Activated T-helper 1 cell treated with anti-CD3 and anti-CD28 coated beads, Interleukin-2, amount 50 U/mL, for 16 hours (primary cell): ENCODE measurements at places on chromosomes 12 and 14.
A peak's percentile ranks its signal among the peaks of the same experiment; 100 is the strongest.

- DNase-seq: no peak
These were observed 70.7 kb downstream of the RASSF8 start for GRCh38 chr12:26028953-26029735.

DNA sequence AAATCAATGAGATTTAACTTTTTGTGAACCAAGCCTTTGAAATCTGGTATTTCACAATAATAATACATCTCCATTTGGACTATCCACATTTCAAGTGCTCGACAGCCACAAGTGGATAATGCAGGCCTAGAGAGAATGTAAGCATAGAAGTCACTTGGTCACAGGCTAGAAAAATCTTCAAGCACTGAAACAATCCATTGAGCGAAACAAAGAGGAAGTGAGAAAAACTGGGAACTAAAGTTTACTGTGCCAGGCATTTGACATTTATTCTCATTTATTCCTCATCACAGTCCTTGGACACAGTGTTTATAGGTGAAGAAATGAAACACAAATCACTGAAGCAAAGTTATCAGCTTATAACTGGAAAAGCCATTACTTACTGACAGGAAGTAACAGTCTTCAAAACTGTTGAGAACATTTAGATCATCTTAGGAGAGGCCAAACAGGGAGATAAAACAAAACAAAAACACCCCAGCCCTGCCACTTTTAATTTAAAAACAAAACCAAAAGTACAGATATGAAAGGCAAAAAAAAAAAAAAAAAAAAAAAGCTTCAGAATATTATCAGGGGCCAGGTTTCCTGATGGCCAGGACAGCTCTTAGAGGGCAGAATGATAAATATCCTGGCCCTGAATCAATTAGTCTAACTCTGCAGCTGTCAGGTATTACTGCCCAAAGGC is 29.2 kb downstream of the GNS start:
- DNase-seq: no peak

DNA sequence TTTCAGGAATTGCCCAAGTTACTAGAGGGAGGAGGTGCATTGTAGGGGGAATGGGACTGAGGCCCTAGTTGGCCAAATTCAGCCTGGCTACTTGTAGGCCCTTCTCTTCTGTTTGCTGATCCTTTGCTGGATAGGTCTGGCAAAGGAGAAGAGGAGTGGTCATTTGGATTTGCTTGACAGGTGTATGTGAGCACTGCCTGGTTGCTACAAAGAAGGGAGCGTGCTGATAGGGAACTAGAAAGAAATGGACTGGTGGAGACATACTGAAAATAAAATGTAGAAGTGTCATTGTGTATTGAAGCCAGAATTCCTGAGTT is 3.6 kb downstream of the PSMA6 start:
- DNase-seq: no peak

- DNase-seq: peak; percentile 74
These were observed 12.9 kb upstream of the NEMF start for GRCh38 chr14:49865431-49865859.

- DNase-seq: peak; percentile 52
These were observed at the start of gene POLE2 for GRCh38 chr14:49687942-49688700. Gene POLE2 (minus strand): TSS chr14:49688214. CDS start chr14:49688203, 11 bp downstream.

GRCh38 chr12:80317307-80317706 is 126.7 kb upstream of the PTPRQ start:
- DNase-seq: no peak

- no peak for DNase-seq
These were observed 9.5 kb upstream of the CISTR start for GRCh38 chr12:53761306-53761705.

DNA sequence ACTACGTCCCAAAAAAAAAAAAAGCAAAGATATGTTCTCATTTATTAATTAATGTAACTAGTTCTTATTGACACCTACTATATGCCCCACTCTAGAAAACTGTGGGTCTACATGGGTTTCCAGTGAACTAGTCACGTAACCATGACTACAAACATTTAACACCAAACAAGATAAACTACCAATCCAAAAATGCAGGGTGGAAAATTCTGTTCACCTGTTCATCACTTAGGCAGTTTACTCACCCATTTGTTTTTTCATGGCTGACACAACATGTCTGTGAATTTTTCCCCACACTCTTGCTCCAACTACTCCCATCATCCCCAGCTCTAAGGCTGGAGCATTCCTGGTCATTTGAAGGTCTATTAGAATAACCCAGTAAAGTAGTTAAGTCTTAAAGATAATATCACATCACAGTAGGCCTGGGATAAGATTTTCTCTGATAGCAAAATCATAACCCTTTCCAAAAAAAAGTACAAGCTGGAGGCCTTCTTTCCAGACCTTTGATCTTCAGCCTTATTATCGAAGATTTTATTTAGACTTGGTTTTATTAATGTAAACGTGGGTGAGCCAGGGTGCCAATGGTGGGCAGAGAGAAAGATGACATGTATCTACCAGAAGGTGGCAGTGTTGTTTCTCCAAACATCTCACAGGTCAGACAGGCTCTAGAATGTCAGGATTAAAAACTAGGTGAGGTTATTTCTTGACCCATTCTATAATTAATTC is 61.6 kb upstream of the DAAM1 start:
- no peak for DNase-seq

DNA sequence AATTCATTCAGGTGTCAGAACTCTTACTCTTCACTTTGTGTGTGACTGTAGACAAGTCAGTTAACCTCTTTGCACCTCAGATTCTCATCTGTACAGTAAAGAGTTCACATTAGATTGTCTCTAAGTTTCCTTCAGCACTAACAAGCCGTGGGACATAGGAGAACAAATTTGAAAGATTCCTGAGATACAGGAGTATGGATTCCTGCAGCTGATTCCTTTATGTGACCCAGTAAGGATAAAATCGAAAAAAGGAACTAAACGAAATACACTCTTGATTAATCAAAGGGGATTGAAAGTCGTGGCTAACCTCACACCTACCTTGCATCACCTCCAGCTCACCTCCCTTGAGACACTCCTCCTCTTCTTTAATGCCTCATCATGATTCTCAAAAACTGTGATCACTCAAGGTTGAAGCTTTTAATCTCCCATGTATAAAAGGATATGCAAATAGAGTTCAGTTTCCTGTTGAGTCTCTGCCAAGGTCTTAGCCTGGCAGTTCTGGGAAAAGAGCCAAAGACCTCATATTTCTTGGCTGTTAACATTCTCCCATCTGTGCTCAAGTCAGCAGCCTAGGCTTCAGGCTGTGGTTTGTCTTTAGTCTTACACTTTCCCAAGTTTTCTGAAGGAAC is 156.6 kb downstream of the DAD1 start:
- DNase-seq: no peak

DNA sequence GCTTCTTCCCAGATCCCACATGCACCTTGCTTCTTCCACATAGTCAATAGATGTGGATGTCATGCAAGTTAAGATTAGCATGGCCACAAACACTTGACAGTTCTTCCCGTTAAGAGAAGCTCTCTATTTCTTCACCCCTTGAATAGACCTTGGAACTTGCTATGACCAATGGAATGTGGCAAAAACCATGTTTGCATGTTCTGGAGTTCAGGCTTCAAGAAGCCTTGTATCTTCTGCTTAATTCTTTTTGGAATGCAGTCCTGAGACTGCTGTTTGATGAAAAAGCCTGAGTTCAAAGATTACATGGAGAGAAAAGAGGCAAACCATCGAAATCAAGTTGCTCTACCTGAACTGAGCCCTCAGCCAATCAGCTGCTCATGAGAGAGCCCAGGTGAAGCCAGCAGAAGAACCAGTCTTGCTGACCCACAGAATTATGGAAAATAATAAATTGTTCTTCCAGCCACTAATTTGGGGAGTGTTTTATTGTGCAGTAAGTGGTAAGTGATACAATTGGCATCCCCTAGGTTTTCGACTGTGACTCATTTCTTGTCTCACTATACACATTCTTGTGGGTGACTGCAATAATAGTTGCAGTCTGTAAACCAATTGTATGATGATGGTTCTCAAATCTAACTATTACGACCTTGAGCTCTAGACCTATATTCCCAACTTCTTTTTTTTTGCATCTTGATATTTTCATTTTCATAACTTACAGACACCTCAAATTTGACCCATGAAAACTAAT is 12.6 kb downstream of the RASSF9 start:
- no peak for DNase-seq

GRCh38 chr14:67270145-67270753 is 29.0 kb downstream of the PALS1 start:
- no peak for DNase-seq

- DNase-seq: no peak
These were observed 397.7 kb upstream of the PRICKLE1 start for GRCh38 chr12:42987216-42987650.

DNA sequence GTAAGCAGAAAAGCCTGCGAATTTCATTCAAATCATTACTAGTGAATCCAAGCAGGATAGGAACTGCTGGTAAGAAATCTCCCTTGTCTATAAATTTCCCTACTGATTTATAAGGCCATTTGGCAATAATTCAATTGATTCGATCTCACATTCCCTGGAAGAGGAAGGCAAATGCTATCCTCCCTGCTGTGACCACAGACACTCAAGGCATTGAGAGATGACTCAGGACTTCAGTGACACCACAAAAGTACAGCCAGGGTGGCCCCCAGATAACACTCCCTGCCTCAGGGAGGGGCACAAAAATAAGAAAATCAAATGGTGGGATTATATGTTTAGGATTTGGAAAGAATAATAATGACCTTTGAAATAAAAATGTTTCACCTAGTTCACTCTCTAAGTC is 162.7 kb downstream of the GRIP1 start:
- DNase-seq: no peak

DNA sequence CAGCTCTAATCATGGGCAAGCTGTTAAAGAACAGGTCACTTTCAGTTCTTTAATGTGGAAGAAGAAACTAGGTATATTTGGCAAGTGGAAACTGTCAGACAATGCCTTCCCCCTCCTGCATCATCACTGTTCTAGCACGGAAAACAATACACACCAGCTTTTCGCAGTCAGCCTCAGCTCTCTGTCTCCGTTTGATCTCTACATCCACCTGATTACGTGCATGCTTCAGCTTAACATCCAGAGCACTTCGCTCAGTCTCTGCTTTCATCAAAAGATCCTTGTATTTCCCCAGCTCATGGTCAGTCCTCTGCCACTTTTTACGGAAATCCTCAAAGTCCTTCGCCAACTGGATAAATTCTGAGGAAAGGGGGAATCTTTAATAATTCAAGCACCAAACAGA is 19.0 kb downstream of the RACGAP1 start:
- DNase-seq: no peak

DNA sequence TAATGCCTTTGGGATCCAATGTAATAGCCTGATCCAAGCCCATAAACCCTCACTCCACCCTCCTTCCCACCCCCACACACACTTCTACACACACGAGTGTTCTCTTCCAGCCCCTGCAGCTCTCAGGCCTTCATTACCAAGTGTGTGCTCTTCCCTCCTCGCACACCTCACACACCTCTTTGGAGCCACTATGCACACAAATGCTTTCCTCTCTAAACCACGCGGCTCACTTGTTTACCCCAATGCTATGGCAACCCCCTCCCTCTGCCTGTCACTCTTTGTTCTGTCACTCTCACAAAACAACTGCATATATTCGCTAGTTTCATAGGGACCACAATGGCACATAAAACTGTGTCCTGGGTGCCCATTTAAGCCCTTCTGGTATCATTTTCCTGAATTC is 35.1 kb downstream of the PPP2R5E start:
- no peak for DNase-seq
